ENCODE measurements at places on chromosomes 1 and 21.

GRCh38 chr1:53014791-53015507 lies 47.1 kb upstream of the PODN start:
- peak; percentile 87 for DNase-seq

GRCh38 chr1:99119188-99119587 lies 114.5 kb upstream of the PLPPR5 start:
- no peak for DNase-seq

GRCh38 chr1:9996624-9997582 lies at the start of gene RBP7:
Gene RBP7 (plus strand): TSS chr1:9997228. CDS start chr1:9997259, 31 bp downstream.
- DNase-seq = peak; percentile 57

DNA sequence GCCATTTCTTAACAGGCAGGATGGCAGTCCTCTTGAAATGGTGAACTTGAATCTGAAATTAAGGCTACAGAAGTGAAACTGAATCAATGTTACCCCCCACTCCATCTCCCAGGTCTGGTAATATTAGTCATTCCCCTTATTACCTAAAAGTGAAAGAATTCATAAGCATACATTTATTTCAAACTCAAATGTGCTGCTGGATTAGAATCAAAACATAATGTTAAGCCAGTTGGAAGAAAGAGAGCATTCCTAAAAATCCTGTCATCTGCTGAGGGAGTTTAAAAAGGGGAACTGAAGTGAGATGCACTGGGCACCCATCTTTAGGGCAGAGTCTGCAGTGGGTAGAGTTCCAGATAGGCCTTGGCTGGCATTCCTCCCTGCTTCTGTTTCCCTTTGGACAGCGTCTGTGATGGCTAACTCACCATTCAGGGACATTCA lies 17.4 kb downstream of the KIAA0319L start:
- peak; percentile 29 for DNase-seq

DNA sequence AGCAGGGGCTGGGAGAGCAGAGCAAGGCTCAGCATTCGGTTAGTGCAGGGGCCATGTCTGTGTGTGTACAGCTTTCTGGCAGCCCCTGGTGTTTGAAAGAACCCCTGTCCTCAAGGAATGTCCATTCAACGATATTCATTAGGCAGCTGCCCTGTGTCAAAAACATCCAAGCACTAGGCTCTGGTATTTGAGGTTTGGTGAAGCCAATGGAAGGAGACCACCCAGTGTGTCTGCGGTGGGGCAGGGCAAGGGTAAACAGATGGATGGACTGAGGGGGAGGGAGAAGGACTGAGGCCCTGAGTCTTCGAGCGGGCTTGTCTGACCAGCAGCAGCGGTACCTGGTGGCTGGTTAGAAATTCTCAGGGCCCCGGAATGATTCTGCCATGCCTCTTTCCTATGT lies 155.6 kb upstream of the KLHDC7A start:
- no peak for DNase-seq

DNA sequence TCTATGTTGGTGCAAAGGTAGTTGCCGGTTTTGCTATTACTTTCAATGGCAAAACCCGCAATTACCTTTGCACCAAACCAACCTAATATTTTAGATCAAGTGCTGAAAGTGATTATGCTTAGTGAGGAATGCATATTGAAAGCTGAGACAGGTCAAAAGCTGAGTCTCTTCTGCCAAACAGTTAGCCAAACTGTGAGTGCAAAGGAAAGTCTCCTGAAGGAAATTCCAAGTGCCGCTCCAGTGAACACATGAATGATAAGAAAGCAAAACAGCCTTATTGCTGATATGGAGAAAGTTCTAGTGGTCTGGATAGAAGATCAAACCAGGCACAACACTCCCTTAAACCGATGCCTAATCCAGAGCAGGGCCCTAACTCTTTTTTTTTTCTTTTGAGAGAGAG lies 83.1 kb upstream of the ERRFI1 start:
- no peak for DNase-seq

- no peak for DNase-seq
Observed at GRCh38 chr21:26079366-26079765, 91.2 kb downstream of the APP start.

GRCh38 chr1:59409986-59410385 lies 113.1 kb downstream of the FGGY start:
- no peak for DNase-seq

- no peak for DNase-seq
Observed at GRCh38 chr1:183687546-183688304, 34.6 kb upstream of the APOBEC4 start.

- no peak for DNase-seq
Observed at GRCh38 chr1:33369081-33369480, 48.2 kb upstream of the A3GALT2 start.

- DNase-seq = no peak
Observed at GRCh38 chr1:59915516-59915915, 11.1 kb downstream of the CYP2J2 start.

- DNase-seq = no peak
Observed at GRCh38 chr1:205003358-205004131, 39.5 kb upstream of the CNTN2 start.

GRCh38 chr1:118116909-118117308 lies 68.1 kb downstream of the SPAG17 start:
- no peak for DNase-seq

DNA sequence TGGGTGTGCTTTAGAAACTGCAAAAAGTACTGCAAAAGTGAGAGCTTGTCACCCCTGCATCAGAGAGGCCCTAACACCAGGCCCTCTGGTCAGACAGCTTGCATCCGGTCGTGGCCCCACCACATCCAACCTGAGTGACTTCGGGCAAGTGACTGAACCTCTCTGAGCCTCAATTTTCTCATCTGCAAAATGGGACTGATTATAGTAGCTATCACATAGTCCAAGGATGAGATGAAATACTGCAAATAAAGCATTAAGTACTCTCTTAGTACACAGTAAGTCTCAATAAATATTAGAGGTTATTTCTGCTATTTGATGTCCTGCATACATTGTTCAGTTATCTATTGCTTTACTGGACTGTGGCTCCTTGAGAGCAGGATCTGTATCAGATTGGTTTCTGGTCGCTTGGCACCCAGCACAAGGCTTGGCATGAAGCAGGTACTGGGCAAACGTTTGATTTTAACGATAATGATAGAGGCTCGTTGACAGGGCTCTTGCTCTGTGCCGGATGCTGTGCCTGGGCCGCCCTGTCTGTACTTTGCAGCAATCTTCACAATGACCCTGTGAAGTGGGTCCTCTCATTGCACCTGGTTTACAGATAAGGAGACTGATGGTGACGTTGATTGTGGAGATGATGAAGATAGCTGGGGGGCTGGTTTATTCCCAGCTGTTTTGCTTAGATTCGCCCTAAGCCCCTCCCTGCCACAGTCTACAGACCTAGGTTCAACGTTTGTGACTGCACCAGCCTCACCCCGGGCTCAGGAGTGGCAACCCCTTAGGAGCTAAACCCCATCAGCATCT lies 43.6 kb downstream of the RAP1GAP start:
- no peak for DNase-seq

Measured in suppressor macrophage treated with lipopolysaccharide for 1 hour (primary cell).